ENCODE measurements at places on chromosomes 5 and 9.

- no peak for DNase-seq
Observed at GRCh38 chr5:123881759-123882244, 369.8 kb downstream of the CSNK1G3 start.

DNA sequence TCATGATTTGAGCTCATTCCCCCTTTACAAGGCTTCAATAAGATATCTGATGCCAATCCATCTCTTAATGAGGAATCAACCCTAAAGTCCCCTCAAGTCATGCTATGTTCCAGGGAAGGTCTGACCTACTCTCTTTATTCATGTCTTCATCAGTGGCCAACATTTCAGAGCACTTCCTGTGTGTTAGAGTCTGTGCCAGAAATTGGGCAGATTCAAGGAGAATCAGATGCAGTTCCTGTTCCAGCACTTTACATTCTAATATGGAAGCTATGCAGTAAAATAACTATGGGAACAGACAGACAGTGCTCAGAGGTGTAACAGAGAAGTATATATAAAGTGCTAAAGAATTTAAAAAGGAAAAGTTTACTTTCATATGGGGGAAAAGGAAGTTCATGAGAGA lies 193.4 kb upstream of the NR4A3 start:
- DNase-seq, result no peak

DNA sequence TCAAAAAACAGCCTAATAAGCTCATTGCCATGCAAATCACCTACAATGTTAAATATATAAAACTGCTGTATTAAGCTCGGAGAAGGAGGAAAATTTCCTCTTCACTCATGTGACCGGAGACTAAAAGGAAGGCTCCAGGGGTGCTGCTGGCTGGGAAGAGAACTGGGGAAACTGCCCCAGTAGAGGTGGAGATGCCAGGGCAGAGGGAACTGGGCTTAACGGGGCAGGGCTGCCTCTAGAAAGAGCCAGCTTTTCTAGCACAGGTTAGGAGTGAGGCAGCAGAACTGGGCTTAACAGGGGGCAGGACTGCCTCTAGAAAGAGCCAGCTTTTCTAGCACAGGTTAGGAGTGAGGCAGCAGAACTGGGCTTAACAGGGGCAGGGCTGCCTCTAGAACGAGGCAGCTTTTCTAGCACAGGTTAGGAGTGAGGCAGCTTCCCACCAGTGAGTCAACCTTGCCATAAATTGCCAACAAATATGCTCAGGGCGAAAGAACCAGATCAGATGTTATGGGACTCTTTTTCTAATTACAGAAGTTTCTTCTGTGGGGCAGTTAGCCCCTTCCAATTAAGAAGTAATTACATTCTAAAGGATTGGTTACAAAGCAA lies 115.3 kb downstream of the FANCC start:
- no peak for DNase-seq

GRCh38 chr5:111668477-111669414 lies 88.2 kb downstream of the NREP start:
- no peak for DNase-seq

DNA sequence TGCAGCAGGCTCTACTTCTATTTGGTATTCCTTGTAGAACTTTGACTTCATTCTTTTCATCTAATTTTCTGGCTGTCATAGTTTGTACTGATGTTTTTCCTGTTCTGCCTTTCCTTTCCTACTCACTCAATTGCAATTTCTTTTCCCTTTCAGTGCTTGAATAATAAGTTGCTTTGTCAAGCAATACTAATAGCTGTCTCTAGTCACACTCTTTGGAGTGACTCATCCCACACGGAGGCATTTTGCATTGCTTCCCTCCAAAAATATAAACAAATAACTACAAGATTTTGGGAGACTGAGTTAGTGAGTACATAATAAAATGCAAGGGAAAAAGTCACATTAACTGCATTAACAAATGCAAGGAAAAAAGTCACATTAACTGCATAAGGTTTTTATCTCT lies 465.9 kb downstream of the CDH9 start:
- DNase-seq, result no peak

GRCh38 chr5:116242343-116242742 lies 157.5 kb downstream of the COMMD10 start:
- DNase-seq, result no peak

GRCh38 chr9:71908825-71909224 lies 2.2 kb downstream of the ABHD17B start:
- no peak for DNase-seq

- no peak for DNase-seq
Observed at GRCh38 chr5:33489481-33490067, 48.8 kb downstream of the TARS1 start.

GRCh38 chr9:98396656-98397055 lies 141.2 kb upstream of the TBC1D2 start:
- DNase-seq, result no peak
